PC-3 (cell line): ENCODE measurements at places on chromosomes 4 and X.
A peak's percentile ranks its signal among the peaks of the same experiment; 100 is the strongest.

GRCh38 chrX:103953353-103953752 is 9.1 kb upstream of the TMSB15B start:
- DNase-seq: no peak

- DNase-seq: no peak
Measured at GRCh38 chrX:10769696-10770619, 149.6 kb upstream of the MID1 start.

GRCh38 chr4:37721995-37722638 is 35.9 kb upstream of the RELL1 start:
- DNase-seq: no peak

GRCh38 chr4:95838192-95838591 is 1.7 kb upstream of the PDHA2 start:
- no peak for DNase-seq

- DNase-seq: no peak
Measured at GRCh38 chr4:8282134-8282641, 12.6 kb downstream of the HTRA3 start.

DNA sequence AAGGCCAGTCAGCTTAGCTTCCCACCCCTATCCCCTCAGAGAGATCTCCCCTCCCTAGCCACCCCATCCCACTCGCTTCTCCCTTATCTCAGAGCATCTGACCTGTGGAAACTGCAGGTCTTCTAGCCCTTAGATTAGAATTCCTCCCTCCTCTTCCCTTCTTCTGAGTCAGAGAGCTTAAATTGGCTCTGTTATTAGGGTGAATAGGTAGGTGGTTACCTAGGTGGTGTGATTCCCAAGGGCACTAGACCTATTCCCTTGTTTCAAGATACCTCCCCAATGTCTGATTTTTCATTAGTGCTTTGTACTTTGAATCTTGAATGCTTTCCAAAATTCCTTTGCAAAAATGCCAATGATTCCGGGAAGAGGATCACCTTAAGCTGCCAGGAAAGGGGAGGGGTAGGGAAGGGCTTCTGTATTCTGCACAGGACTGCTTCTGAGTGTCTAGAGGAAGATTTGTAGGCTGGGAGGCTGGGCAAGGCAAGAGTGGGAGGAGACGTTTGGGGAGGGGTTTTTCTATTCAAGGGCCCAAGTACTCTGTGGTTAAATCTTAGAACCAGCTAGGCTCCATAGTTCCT is 24.5 kb upstream of the MSN start:
- DNase-seq: peak; percentile 68

DNA sequence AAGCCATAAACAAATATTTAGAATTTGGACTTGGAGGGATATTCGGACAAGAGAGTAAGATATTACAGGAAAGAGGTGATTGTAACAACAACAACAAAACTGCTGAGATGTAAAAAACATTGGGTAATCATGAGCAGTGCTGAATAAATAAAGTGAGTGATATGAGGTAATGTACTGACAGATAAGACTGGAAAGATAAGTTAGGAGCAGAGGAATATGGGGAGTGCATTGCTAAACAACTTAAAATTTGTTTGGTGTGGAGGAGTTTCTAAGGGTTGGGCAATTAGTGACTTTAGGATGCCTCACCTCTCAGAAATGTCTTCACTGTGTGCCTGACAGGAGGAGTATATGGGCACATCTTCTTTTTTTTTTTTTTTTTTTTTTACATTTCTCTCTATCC is 637.8 kb upstream of the GRIA3 start:
- DNase-seq: no peak

GRCh38 chr4:93183576-93183975 is 645.0 kb upstream of the ATOH1 start:
- peak; percentile 18 for DNase-seq

GRCh38 chrX:3550160-3550751 is 163.2 kb downstream of the PRKX start:
- DNase-seq: peak; percentile 16

- DNase-seq: no peak
Measured at GRCh38 chr4:36854554-36854953, 390.0 kb upstream of the NWD2 start.

- peak; percentile 6 for DNase-seq
Measured at GRCh38 chr4:147056940-147057610, 111.4 kb upstream of the TTC29 start.

- no peak for DNase-seq
Measured at GRCh38 chr4:64477127-64477526, 67.9 kb upstream of the TECRL start.

GRCh38 chr4:118388606-118389005 is 35.8 kb upstream of the PRSS12 start:
- no peak for DNase-seq

GRCh38 chr4:115515772-115516171 is 402.4 kb upstream of the NDST4 start:
- no peak for DNase-seq

DNA sequence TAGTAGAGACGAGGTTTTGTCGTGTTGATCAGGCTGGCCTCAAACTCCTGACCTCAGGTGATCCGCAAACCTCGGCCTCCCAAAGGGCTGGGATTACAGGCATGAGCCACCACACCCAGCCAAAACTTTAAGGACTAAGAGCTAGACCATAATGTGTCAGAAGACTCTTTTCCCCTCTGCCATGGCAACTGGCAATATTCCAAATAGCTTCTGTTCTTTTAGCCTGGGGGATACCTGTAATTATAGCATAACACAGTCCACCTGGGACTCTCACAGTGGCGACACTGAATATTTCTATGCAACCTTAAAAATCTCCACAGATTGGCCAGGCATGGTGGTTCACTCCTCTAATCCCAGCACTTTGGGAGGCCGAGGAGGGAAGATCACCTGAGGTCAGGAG is 45.5 kb upstream of the RBM47 start:
- peak; percentile 37 for DNase-seq

GRCh38 chr4:15488658-15489470 is 19.2 kb downstream of the CC2D2A start:
- DNase-seq: no peak

- DNase-seq: no peak
Measured at GRCh38 chrX:121903961-121904360, 856.6 kb downstream of the GLUD2 start.

GRCh38 chrX:96835660-96836289 is 47.9 kb upstream of the RPA4 start:
- no peak for DNase-seq

GRCh38 chr4:151099976-151100417 is 569 bp downstream of the RPS3A start:
- DNase-seq: no peak

GRCh38 chrX:150146271-150146896 is 208.1 kb upstream of the EOLA2 start:
- DNase-seq: peak; percentile 18

GRCh38 chr4:165580351-165580905 is 201.6 kb downstream of the CPE start:
- DNase-seq: peak; percentile 76

- peak; percentile 63 for DNase-seq
Measured at GRCh38 chrX:11929476-11929875, 171.4 kb downstream of the MSL3 start.

GRCh38 chr4:144589512-144589911 is 56.4 kb upstream of the HHIP start:
- no peak for DNase-seq

DNA sequence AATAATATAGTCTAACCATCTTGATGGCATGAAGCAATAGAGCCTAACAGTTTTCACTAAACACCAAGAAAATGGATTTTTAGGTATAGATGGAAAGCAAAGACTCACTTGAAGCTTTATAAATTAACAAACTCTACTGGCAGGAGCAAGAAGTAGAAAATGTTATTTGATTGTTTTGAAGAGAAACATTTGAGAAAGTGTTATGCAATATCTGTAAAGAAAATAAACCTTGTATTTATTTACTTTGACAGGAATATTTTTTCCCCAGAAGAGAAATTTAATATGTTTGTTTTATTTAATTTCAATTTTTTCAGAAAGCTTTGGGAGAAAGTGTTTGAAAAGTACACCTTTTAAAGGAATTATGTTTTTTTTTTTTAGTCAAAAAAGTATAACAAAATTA is 139.0 kb downstream of the STIM2 start:
- no peak for DNase-seq

- DNase-seq: no peak
Measured at GRCh38 chr4:80446248-80446647, 110.7 kb downstream of the CFAP299 start.

DNA sequence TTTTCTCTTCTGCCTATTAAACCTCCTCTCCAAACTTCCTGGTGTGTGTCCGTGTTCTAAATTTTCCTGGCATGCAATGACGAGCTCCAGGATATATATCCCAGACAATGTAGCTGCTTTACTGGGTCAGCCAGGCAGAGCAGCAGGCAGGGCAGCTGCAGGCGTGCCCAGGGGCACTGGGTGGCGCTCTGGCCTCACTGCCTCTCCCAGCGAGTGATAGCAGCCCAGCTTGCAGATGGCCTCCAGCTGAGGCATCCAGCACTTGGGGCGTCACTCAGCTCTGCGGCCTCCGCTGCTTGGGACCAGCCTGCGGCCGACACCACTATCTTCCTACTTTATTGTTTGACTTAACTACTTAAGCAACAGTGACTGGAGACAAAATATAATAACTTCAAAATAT is 23.0 kb upstream of the UBA6 start:
- DNase-seq: no peak

DNA sequence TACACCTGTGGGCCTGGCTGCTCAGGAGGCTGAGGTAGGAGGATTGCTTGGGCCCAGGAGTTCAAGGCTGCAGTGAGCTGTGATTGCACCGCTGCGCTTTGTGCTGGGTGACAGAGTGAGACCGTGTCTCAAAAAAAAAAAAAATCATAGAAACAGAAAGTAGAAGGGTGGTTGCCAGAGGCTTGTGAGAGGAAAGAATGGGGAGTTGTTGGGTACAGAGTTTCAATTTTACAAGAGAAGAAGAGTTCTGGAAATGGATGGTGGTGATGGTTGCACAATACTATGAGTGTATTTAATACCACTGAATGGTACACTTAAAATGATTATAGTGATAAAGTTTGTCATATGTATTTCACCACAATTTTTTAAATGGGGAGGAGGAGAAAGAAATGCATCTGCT is 10.2 kb upstream of the GLOD5 start:
- DNase-seq: no peak

GRCh38 chr4:73944061-73944875 is 37.6 kb downstream of the PF4 start:
- DNase-seq: no peak

GRCh38 chr4:83606460-83606859 is 70.6 kb downstream of the GPAT3 start:
- no peak for DNase-seq

DNA sequence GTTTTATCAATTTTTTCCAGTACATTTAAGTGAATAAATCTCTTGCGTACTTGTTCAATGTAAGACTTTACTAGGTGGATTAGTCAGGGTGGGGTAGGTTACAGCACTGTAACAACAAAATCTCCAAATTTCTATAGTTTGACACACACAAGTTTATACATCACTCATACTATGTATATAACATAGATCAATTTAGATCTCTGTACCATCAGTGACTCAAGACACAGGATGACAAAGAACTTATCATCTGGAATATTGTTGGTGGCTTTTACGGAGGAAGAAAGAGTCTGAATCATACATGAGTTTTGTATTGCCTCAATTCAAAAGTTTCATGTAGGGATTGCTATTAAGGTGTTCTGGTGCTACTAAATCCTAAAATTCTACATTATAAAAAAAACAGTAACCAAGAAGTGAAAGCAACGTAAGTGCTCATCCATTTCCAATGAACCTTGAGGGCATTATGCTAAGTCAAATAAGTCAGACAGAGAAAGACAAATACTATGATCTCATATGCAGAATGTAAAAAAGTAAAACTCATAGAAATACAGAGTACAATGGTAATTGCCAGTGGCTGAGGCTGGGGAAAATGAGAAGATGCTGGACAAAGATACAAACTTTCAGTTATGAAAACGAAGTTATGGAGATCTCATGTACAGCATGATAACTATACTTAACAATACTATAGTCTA is 98.0 kb upstream of the DKK2 start:
- no peak for DNase-seq

DNA sequence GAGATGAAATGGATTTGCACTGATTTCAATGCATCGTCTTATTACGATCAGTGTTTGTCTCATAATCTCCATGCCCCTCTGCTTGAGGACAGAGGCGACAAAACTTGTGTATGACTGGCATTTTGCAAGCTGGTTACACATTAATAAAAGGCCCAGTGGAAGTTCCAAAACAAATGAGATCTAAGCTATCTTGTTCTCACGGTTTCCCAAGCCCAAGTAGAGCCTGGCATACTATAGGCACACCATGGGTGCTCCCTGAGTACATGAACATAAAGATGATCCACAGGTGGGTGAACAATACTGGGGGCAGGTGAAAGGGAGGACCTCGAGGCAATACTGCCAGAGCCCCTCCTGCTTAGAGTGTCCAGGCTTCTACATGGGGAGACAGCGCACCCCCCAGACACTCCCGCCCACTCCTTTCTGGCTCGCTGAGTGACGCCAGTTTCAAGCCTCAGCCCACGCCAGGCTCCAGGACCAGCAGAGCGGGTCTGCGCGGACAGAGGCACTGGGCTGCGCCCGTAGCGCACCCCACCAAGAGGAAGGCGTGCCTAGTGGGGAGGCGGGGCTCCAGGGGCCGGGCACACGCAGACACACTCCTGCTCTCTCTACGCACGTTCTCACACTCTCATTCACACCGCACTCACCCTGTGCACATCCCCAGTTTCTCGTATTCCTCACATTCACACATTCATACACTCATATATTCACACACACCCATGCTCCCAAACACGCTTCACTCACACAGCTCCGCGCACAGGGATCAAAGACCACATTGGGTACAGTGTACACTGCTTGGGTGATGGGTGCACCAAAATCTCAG is 8.9 kb upstream of the GSX2 start:
- DNase-seq: peak; percentile 61

DNA sequence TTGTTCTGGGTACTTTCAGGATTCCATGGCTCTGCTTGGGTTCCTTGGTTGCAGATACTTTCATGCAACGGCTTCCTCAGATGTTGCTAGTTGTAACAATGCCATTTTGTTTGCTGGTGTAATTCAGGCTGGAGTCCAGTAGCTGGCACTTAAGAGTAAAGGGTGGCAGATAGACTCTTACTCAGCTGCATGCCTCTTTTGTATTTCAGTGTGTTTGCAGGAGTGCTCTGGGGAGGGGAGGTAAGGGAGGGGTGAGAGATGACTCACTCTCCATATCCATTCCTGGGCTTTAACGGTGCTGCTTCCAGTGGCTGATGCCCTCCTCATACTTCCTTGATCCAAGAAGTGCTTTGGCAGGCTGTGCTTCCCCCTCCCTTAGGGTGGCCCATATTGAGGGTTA is 155.2 kb downstream of the ZNF330 start:
- DNase-seq: peak; percentile 95

- DNase-seq: no peak
Measured at GRCh38 chr4:98994474-98995182, 893 bp upstream of the METAP1 start.

GRCh38 chr4:168604496-168605373 is 107.9 kb downstream of the PALLD start:
- peak; percentile 87 for DNase-seq

GRCh38 chr4:140739971-140740370 is 16.2 kb downstream of the TBC1D9 start:
- no peak for DNase-seq

DNA sequence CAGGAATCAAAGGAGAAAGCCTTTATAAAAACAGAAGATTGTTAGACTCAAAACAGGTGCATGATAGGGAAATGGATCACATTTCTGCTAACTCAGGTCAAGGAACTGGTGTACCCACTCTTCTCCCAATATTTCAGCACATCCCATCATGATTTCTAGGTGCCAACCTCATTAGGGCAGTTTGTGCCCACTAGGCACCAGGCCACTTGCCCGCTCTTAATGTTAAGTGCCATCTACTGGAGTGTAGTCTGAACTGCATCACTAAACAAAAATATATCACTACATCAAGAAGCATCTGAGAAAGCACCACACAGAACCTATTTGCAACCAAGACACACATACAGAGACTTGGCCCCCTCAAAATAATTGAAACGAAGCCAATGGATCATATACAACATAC is 140.4 kb upstream of the GRID2 start:
- DNase-seq: peak; percentile 42
